ENCODE measurements at places on chromosomes 3 and 15.
A peak's percentile ranks its signal among the peaks of the same experiment; 100 is the strongest.

DNA sequence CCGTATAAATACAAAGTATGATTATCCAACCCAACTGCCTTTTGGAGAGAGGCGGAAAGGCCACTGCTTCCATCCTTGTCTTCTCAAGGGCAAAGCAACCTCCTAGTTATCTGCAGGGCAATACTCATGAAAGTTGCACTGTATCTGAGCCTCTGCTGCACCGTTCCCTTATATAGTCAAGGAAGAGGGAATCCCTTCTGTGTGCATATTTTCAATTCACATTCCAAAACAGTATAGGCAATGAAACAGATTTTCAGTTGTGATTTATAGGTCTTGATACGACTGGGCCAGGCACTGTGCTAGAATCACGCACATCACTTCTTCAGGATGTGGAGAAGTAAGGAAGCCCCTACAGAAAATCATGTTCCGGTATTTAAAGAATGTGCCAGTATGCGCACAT lies 455.7 kb downstream of the FOXP1 start:
- DNase-seq: no peak

DNA sequence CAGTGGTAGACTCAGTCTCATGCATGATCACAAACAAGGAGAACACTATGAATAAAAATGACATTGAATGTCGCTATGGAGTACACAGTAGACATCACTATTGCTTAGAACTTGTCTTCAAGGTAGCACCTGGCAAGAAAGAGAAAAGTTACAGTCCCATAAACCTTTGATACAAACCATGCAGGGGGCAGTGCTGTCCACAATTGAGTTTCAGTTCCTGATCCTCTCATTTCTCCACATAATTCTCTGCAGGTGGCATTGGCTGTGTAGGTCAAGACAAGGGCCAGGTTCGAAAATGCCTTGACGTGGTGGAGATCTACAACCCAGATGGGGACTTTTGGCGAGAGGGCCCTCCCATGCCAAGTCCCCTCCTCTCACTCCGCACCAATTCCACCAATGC lies 47.9 kb downstream of the KBTBD12 start:
- DNase-seq: no peak

DNA sequence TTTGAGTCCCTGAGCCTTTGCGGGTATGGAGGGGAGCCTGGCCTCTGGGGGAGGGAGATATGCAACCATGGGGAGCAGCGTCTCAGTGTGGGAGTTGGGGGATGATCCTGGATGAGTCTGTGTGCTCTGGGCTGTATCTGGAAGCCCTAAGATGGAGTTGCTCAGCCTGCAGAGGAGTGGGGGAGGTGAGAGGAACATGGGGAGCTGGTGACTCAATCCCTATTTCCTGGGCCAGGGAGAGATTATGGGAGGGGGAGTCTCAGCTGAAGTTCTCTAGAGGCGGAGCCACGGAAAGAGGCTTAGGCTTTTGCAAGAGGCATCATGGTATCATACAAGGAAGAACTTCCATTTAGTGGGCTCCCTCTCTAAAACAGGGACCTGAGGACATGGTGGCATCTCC lies 59.5 kb upstream of the TMEM115 start:
- DNase-seq: no peak

DNA sequence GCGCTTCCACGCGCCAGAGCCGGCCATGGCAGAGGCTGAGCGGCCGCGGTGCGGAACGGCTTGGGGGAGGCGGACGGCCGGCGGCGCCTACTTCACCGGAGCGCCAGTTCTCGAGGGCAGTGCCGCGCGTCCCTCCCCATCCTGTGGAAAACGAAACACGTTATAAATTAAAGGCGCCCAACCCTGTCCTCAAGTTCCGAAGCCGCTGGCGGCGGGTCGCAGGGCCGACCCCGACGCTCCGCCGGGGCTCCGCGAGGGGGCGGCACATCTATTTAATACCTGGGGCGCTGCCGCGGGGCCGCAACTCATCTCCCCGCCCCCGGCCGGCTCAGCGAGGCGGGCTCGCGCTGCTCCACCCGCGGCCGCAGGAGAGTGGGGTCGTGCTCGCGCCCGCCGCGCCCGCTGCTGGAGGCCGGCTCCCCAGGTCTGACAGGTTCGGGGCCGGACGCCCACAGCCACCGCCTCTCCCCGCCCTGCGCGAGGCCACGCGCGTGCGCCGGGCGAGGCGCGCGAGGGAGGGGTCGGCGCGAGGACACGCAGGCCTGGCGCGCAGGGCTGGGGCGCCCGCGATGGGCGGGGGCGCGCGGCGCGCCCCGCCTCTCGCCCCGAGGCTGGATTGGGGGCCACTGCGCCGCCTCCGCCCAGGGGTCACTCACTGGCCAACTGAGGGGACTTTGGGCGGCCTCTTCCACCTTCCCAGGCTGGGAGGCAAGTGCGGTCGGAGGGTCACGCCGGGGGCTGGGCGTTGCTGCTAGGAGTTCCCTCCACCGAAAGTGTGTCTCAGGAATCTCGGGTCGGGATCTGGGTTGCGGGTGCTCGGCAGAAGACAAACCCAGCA lies at the start of gene SLC30A4:
Gene SLC30A4 (minus strand): TSS at position 428 of the 838 bp plus-strand sequence. CDS start 401 bp downstream, at position 27.
- DNase-seq: peak; percentile 29

DNA sequence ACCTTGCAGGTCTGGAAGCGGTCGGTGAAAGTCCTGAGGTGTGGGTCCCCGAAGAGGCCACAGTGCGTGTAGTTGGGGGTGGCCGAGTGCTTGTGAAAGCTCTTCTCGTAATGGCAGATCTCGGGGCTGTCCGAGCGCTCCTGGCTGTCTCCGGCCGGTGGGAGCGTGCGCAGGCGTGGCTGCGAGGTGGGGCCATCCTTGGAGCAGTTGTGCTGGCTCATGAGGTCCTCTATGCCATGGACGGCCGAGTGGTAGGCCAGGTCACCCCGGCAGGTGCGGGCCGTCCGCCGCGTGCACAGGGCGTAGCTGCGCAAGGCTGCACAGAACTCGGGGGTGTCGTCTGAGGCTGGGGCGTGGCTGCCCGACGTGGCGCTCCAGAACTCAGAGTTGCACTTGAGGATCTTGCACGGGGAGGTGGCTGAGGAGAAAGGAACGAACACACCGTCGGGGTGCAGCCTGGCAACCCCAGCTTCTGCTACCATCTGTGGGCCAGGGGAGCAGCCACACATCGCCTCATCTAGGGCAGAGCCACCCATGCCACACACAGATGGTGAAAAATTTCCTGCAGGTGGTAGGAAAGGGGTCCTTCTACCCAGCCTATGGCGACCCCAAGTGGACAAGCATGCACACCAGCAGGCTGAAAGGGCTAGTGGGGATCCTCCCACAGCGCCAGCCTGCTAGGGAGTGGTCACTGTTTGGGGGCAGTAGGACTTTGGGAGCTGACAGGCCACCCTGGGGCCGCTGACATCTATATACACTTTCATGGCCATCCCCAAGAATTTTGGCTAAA lies 36.7 kb downstream of the RGMA start:
- no peak for DNase-seq

DNA sequence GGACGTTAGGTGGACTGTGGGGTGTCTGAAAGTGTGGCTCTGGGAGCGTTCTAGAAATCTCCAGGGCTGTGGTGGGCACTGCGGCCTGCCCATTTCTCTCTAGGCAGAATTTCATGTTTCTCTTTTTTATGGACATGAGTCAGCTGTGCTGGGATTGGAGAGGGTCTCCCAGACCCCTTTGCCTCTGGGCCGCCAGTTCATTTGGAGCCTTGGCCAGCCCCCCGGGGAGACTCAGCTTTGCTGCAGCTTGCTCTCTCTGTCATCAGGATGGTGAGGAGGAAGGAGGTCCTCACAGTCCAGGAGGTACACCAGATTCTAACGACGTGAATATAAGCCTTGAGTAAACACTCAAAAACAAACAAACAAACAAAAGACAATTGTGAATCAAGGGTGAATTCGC lies 149.6 kb upstream of the RGMA start:
- no peak for DNase-seq

- no peak for DNase-seq
Observed at GRCh38 chr15:94477913-94478553, 246.7 kb downstream of the MCTP2 start.

GRCh38 chr15:51936105-51936478 lies 35.5 kb downstream of the LEO1 start:
- no peak for DNase-seq

GRCh38 chr3:8387571-8387970 lies 114.1 kb upstream of the LMCD1 start:
- no peak for DNase-seq

DNA sequence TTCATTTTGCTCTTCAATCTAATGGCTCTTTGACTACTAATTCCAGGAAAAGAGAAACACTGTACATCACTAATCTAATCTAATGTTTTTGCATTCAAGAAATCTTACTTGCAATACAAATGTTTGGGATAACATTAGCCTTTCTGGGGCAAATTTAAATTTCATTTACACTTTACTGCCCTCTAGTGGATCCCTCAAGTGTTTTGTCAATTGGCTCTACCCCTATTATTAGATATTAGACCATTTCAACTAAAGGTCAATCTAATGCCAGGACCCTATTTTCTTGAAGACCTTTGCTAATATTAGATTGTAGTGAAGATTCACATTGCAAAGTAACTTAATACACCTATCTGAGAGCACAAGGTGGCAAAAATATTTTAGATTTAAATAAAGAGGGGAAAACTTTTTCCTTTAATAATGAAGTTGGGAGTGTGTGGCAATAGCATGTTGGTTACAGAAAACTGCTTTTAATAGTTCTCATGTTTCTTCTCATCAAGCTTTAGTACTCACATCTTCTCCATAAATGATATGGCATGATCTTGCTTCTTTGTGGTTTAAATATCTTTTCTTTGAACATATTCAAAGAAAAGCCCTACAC lies 5.0 kb downstream of the C2CD4A start:
- no peak for DNase-seq

DNA sequence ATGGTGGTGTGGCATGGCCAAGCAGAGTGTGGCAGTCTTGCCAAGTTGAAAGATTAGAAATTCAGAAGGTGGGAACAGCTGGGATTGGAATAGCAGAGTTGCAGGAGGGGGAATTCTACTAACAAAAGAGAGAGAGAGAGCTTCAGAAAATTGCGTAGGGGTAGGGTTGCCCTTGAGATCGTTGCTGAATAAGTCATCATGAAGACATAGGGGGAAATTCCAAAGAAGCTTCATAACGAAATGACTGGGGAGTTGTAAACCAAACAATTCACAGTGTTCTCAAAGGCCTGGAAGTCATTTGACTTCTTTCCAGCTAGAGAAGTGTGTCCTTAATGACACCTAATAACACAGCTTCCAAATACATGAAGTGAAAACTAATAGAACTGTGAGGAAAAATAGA lies 26.3 kb upstream of the TIPARP start:
- DNase-seq: no peak

DNA sequence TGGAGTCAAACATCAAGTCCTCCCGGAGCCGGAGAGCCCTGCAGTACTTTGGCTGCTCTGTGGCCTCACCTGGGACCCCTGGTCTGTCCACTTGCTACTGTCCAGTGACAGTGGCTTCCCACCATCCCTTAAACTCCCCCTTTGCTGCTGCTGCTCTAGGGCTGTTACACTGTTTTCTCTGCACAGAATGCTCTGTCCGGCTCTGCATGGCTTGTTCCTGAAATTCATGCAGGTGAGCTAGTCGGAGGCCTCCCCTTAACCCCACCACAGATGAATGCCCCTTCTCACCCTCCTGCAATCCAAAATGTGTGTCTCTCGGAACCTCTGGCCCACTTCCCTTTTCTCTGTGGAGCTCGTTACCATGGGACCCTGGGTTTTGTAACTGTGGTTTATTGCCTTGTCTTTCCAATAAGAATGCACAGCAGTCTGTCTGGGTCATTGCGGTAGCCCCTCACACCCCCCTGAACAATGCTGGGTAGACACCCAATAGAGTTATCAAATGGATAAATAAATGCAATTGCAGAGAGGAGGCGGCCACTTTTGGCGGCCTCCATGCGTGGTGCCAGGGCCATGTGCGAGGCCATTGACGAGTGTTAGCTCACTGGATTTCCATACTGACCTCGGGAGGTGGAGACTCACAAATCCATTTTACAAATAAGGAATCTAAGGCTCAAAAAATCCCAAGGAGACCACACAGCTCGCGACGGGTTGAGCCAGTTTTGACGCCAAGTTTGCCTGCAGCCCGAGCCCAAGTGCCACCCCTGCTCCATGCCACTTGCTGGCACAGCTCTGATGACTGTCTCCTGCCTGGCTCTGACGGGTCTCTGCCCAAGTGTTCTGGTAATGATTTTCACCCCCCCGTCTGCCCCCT lies 48.5 kb downstream of the RGMA start:
- DNase-seq: no peak

DNA sequence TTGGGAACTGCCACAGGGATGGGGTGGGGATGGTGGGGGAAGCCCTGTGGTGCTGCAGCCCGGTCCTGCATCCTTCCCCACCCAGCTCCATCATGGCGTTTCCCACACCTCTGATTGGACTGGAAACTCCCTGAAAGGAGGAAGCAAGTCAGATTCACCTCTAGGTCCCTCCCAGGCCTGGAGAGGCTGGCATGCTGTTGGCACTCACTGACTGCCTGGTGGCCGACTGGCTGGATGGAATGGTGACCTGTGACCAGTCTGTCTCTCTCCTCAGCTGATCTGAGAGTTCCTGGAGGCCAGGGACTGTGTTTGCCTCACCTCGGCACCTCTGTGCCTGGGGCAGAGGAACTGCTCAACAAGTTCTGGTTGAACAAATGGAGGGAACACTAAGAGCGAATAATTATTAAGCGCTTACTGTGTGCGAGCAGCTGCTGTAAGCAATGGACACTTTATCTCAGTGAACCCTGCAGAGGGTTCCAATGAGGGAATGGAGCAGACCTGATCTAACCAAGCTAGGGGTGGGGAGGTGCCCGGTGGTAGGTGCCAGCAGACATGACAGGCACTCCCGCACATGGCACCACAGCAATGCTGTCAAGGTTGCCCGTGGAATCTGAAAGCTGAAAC lies 3.5 kb upstream of the HHATL start:
- DNase-seq: no peak

DNA sequence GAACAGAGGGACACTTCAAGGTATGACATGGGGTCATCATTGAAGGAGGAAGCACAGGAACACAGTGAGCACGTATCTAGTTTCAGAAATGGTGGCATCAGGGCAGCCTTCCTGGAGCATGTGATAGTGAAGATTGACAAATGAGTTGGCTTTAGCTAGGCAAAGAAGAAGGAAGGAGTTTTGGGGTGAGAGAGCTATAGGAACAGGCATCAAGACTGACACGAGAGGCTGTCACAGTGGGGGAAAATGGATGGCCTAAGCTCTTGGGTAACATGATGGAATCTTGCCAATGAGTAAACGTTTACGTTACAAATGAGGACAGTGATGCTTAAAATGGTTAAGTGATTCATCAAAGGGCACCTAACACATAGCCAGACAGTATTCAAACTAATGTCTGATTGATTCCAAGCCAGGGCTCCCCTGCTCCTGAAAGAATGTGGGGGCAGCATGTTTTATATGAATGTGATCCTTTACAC lies 23.1 kb upstream of the GPR171 start:
- no peak for DNase-seq

DNA sequence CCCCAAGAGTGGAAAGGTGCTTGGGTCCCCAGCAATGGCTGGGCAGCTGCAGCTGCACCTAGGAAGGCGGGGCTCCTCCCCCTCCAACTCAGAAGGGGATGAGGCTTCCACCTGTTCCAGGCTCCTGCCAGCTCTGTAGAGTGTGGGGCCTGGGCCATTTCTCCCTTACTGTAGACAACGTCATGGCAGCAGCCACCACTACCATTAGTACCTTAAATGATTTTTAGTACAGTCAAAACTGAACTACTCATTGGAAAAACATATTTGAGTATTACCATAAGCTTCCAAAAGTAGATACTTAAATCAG lies 1274.2 kb upstream of the GBE1 start:
- no peak for DNase-seq

All from T follicular helper cell (primary cell).